Fibroblast of skin of back (primary cell): ENCODE measurements at places on chromosomes 3 and 15.

DNA sequence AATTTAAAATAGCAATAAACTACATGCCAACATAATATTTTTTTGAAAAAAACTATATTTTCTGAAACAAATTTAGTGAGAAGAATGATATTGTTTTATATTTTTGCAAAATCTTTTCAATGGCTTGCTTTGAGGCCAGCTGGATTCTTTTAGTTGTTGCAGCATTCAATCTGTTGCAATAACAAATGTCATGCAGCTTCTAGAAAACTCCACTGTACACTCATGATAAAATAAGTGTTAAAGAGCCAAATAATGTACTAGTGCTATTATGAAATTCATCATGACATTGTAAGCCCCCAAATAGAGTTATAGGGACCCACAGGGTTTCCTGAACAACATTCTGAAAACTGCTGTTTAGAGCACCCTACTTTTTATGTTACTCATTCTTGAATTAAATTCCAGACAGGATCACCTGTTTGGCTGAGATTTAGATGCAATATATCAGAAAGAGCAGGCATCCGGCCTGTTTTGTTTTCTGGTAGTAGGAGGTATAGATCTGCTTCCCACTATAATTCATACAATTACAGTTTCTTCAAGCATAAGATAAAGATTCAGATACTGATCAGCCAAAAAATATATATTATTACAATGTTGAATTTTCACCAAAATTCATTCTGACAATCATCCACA, 703.0 kb upstream of the ZNF385D start:
- DNase-seq, result no peak

DNA sequence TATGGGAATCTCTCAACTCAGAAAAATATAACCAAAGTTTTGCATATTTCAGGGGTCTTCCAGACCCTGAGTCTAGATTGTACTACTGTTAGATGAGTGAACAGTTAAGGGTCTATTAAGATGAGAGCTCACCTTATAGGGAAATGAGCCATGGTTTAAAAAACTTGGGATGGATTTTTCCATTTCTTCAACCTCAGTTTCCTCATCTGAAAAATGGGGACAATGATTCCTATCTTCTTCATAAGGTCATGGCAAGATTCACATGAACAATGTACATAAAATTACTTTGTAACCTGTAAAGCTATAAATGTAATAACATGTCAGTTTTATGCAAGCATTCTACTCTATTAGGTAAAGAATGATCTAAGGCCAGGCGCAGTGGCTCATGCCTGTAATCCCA, 28.7 kb downstream of the NPTN start:
- DNase-seq, result no peak

- peak; percentile 34 for DNase-seq
Measured at GRCh38 chr3:154040283-154040682, 80.9 kb upstream of the ARHGEF26 start.

DNA sequence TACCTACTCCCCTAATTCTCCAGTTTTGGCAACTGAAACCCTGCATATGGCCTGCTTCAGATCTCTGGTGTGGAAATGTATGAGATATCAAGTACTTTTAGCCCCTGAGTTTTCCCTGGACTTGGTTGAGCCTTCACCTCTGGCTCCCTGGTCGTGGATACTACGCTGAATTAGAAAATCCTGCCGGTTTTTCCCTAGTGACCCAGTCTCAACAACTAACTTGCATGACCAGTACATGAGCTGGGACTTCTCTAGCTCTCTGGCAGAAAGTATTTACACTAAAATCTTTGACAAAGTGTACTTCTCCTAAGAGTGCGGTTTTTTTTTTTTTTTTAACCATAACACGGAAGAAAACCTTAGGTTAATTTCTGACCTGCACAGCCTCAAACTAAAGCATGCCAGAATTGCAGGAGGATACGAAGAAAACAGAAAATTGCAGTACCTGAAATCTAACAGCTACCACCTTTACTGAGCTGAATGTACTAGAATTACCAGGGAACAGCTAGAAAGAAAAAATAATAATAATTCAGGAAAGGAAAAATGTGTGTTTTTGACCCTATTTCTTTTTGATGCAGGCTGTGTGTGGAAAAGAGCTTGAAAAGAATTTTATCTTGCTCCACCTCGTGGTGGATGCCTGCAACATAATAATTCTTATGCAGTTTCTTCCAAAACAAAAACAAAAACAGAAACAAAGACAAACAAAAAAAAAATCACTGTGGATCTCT, 165.6 kb downstream of the GMNC start:
- DNase-seq, result peak; percentile 31

DNA sequence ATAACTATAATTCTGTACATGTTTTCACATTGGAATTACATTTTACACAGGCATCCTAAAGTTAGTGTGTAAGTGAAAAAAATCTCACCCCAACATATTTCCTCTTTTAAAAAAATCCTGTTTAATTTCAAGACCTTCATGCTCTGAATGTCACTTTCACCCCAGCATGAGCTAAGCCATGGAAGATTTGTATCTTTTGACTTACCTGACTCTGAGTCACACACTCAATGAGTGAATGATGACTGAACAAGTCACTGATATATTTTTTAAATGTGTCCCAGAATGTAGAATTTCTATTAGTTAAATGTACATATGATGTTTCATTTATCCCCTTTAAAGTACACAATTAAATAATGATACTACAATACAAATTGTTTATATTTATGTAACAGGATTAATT, 199.9 kb upstream of the RBMS3 start:
- DNase-seq, result no peak
